Stimulated activated CD4-positive, alpha-beta T cell treated with anti-CD3 and anti-CD28 coated beads, Interleukin-1b, Interleukin-23, amount 100 ng/mL, for 1 hour (primary cell): ENCODE measurements at places on chromosomes 4 and X.

- DNase-seq = no peak
Observed at GRCh38 chrX:80810365-80810978, 795 bp upstream of the BRWD3 start.

GRCh38 chr4:26803211-26803861 is 57.3 kb upstream of the STIM2 start:
- DNase-seq = no peak

GRCh38 chr4:60656171-60656570 is 544.0 kb upstream of the ADGRL3 start:
- no peak for DNase-seq

DNA sequence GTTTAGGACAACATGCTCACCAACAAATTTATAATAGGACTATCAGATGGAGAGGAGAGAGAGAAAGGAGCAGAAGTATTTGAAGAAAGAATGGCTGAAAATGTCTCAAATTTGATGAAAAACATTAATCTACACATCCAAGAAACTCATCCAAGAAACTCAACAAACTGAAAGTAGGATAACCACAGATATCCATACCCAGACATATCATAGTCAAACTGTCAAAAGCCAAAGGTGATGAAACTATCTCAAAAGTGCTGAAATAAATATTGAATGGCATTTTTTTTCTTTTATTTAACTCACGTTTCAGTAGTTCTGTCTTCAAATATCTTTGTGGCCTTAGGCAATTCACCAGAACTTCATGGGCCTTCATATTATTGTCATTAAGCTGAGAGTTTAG is 116.2 kb downstream of the TBC1D19 start:
- DNase-seq = no peak

DNA sequence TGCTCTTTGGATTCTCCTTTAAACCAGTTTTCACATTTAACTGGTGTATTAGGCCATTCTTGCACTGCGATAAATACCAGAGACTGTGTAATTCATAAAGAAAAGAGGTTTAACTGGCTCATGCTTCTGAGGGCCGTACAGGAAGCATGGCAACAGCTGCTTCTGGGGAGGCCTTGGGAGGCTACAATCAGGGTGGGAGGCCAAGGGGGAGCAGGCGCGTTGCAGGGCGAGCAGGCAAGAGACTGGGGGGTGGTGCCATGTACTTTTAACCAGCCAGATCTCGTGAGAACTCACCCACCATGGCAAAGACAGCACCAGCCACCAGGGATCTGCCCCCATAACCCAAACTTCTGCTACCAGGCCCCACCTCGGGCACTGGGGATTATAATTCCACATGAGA is 38.1 kb downstream of the RNF212 start:
- DNase-seq = no peak

- no peak for DNase-seq
Observed at GRCh38 chr4:152598454-152598853, 62.6 kb upstream of the FBXW7 start.

DNA sequence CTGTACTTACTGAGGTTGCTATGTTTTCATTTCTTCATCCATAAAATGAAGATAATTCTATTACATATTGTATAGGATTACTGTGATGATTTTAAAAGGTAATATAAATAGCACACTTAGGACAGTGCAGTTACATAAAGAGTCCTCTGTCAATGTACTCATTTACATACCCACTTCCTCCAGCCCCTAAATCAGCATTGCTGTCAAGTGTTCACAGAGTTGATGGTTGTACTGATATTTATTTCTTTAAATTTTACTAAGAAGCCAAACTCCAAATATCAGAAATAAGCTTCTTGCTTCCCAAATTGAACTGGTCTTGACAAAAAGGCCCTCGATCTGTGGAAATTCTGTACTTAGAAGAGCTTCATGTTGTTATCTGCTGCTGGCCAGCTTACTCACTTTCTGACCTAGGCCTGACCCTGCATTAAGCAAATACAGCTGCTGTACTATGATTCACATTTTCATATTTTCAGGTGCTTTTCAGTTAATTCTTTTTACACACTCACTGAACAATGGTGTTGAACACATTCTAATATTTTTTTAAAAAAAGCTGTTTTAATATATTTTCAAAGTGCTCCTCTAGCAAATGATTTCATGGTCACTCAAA is 259.6 kb downstream of the UNC5C start:
- DNase-seq = no peak

GRCh38 chr4:30386266-30386895 is 333.8 kb upstream of the PCDH7 start:
- DNase-seq = no peak

- peak; percentile 30 for DNase-seq
Observed at GRCh38 chrX:141176586-141177451, at the start of gene LDOC1. Gene LDOC1 (minus strand): TSS chrX:141177129. CDS start chrX:141177021, 108 bp downstream.

DNA sequence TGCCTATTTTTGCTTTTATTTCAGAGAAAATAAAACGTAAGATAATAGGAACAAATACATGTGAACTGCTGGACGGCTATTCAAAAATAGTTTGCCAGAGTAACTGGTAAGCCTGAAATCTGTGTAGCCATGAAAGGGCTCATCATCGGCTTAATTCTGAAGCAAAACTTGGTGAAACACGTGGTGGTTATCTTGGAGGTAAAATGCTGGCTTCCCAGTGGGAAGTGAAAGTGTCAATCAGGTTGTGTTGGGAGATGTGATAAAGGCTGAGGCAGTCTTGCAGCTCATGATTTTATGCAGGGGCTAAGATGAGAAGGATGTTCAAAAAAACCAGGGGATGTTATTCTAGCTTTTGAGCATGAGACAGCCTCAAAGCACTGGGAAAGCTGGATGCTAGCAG is 36.1 kb upstream of the TLR2 start:
- DNase-seq = no peak

- DNase-seq = no peak
Observed at GRCh38 chr4:100781435-100781834, 263.6 kb upstream of the EMCN start.

DNA sequence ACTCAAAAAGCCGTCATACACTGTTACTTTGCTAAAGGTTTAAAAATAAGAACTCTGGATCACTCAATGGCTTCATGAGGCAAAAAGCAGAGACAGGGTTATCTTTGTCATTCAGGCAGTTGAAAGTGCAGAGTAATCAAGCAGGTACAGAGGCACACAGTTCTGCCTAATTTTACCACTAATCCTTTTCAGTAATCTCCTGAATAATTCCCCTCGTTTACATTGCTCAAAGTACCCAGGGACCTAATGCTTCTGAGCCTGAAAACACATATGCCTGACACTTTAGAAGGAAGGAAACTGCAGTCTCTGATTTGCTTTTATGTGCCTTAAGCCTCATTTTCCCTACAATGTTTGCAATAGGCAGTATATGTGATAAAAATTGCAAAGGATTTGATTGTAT is 71.4 kb upstream of the TRAM1L1 start:
- no peak for DNase-seq

DNA sequence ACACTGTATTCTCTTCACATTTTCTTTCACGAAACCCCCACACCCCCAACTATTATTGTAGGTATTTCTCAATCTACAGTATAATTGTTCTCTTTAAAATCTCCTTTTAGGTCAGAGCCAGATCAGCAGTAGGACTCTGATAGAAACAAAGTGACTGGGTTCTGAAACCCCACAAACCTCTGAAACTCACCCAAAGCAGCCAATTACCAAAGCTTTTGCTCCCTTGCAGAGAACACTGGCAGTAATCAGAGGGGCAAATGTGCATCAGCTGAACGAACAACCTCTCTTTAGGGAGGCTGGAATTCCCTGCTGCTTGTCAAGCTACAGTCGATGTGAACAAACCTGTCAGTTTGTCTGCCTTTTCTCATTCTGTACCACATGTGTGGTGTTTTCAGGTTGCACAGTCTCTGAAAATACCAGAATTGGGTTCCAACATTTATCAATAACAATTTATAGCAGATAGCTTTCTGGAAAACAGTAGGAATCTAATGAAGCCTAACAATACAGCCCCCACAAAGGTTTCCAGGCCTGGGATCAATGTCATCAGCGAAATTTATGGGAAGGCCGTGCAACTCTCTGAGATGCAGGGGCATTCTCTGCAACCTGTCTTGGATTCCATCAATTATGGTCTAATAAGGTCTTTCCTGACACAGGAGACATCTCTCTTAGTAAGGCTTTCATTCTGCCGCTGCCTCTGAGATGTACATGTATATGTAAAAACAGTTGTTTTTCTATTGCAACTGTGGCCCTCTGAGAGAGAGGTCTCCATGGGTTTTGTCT is 395.9 kb downstream of the GPAT3 start:
- DNase-seq = no peak

DNA sequence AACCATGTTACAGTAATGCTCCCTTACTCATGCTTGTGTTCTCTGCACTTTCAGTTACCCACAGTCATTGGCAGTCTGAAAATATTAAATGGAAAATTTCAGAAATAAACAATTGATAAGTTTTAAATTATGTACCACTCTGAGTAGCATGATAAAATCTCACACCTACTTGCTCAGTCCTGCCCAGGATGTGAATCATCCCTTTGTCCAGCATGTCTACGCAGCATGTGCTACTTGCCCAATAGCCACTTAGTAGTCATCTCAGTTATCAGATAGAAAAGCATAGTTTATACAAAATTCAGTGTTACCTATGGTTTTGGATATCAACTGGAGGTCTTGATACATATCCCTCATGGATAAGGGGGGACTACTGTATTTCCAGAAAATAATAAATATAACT is 577.1 kb downstream of the GALNTL6 start:
- no peak for DNase-seq

GRCh38 chrX:133440081-133440796 is 24.9 kb upstream of the GPC4 start:
- no peak for DNase-seq

GRCh38 chrX:143635915-143636314 is at the start of gene SLITRK4:
Gene SLITRK4 (minus strand): TSS chrX:143636101. CDS start chrX:143631108, 4,993 bp downstream.
- no peak for DNase-seq

DNA sequence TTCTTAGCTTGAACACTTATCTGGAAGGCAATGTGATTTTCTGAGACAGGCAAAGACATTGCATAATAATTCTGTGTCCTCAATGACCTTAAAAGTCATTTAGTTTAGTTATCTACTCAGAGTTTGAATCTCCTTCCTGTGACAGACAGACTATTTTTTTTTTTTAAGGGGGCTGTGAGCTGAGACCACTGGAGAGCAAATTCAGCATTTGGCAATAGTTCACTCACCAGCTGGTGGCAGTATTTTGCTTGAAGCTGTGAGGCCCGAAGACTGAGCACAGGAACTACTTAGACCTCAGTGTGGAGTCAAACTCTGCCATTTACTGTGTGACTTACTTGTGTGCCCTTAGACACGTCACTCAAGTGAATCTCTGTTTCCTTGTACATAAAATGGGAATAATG is 22.9 kb upstream of the CPE start:
- no peak for DNase-seq

GRCh38 chr4:16199093-16199492 is 27.2 kb downstream of the TAPT1 start:
- DNase-seq = no peak

DNA sequence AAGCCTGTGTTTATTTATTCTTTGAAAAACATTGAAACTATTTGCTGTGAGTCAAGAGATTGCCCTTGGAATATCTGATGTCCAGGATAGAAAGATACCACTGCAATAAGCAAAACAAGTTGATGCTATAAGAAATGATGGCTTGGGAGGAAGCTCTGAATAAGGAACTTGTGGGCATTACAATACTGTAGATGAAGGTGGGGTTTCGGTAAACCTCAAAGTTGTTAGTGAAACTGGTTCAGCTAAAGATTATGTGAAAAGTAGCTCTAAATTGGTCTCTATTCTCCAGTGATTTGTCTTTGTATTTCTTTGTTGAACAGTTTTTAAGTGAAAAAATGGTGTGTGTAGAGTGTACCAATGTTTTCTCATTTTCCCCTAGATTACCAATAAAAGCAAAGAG is 128.7 kb downstream of the AKAP4 start:
- no peak for DNase-seq

DNA sequence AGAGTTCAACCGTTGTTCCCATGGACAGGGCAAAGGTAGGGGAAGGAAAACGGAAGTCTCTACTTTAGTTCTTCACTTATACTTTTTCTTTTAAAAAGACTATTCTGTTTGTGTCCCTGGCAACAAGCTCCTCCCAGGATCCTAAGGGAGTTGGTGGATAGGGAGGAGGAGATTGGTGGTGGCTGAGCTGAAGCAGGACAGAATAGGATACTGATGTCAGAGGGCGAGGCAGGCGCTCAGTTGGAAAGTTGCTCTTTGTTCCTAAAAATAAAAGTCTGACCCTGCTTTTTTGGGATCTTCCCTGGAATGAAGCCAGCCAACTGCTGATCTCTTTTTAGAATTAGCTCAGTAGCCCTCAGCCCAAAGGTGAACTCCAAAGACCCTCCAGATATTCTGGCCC is 104.7 kb downstream of the MGST2 start:
- DNase-seq = no peak

- DNase-seq = no peak
Observed at GRCh38 chr4:121155893-121156292, 8.2 kb downstream of the TNIP3 start.

GRCh38 chr4:88204882-88205281 is 46.4 kb upstream of the ABCG2 start:
- no peak for DNase-seq

DNA sequence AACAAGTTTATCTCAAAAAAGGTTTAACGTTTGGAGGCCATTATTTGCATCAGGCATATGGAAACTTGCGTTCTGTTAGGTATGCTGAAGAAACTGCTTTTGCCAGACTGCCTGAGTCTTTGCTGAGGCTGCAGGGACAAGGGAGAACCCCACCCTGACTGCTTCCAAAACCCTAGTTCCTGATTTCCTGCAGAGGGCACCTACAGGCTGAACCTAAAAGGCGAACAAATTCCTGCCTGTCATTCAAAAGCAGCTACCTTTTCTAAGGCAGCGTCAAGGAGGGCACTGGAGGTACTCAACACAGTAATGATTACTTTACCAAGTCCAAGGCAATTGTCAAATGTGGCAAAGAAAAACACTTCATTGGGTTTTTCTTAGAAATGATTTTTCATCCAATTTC is 578 bp upstream of the CORIN start:
- DNase-seq = no peak

DNA sequence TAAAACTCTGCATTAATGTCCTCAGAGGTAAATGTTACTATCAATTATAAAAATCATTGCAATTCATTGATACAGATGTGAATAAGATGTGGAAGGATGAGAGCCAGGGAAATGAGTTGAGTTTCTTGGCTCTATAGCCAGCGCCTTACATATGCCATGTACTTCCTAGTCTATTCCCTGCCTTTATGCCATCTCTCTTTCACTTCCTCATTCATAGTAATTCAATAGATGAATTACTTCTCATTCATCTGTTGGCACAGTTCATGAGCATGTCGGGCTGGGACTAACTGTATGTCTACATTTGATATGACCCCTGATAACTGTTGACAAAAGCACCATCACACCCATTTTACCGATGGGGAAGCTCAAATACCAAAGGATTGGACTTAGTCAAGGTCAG is 55.7 kb downstream of the LNX1 start:
- DNase-seq = no peak

- DNase-seq = no peak
Observed at GRCh38 chr4:40199999-40200874, 3.4 kb downstream of the RHOH start.
